ENCODE measurements at places on chromosomes 13 and 19.

GRCh38 chr13:33228648-33229445 is 56.7 kb downstream of the STARD13 start:
- DNase-seq = no peak

GRCh38 chr19:38250821-38251563 is 5.2 kb downstream of the PPP1R14A start:
- peak; percentile 73 for DNase-seq

DNA sequence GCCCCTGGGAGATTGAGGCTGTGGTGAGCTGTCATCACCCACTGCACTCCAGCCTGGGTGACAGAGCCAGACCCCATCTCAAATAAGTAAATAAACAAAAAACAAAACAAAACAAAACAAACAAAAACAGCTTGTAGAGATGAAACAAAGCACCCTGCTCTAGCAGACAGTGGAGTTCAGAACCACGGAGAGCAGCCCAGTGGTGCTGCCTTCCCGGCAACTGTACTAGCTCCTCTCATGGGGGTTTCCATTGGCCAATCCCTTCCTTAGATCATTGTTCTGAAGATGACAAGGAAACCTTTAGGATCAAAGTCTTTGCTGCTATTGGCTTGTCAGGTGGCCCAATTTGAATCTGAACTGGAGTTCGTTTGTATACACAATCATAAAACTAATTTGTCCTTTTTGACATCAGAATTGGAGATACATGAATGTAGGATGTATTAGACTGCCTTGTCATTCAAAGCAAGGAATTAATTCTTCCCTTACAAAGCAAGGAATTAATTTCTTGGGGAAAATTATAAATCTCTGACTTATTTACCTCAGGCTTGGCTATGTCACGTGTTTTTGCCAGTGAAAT is 19.7 kb upstream of the SYCN start:
- DNase-seq = no peak

- no peak for DNase-seq
These were observed 65.1 kb downstream of the FLT1 start for GRCh38 chr13:28429685-28430290.

DNA sequence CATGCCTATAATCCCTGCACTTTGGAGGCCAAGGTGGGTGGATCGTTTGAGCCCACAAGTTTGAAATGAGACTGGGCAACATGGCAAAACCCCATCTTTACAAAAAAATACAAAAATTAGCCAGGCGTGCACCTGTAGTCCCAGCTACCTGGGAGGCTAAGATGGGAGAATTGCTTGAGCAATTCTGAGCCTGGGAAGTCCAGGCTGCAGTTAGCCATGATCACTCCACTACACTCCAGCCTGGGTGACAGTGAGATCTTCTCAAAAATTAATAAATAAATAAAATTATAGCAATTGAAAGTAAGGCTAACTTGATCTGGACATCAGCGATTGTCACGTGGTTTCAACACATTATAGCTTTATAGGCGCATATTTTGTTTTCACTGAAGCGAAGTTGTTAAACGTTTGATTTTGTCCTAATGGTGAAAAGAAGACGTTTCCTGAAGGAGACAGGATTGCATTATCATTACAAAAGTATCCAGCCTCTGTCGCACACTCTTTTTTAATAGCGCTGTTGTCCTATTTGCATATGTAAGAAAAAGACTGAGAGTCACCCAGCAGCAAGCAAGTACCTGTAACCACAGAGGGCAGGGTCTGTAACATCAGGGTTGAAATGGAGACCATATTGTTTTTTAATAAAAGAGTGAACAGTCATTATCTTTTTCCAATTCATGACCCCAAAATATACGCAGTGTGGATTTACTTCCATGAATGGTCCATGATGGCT is 335.7 kb downstream of the DCT start:
- DNase-seq = no peak
